ENCODE measurements at places on chromosomes 16 and 17.

- no peak for DNase-seq
Measured at GRCh38 chr16:79415983-79416640, 184.4 kb downstream of the MAF start.

GRCh38 chr16:11142951-11143350 lies 113.1 kb downstream of the SOCS1 start:
- DNase-seq = no peak

DNA sequence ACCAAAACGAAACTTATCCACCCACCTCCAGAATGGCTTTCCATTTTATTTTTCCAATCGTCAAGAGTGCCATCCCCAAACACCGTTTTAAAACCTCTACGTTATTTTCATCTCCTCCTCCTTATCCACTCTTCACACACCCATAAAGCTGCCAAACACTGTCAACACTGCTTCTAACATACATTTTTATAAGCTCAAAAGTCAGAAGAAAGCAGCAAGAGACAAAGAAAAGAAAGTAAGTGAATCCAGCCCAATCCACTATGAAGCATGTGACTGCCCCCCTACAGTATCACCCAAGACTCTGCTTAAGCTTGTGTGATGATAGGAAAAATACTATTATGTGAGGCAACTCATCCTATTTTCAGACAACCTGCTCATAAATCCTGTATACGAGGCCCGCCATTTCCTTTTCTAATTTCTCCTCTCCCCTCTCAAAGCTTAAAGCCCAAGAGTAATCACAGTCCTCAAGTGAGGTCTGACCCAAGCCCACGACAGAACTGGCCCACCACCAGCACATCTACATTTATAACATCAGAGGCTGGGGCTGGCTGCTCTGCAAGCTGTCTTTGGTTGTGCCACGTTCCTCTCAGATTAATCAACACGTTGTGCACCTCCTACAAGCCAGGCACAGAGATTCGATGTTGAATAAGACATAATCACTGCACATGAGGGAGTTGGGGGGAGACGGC lies 16.3 kb downstream of the USP31 start:
- DNase-seq = no peak

DNA sequence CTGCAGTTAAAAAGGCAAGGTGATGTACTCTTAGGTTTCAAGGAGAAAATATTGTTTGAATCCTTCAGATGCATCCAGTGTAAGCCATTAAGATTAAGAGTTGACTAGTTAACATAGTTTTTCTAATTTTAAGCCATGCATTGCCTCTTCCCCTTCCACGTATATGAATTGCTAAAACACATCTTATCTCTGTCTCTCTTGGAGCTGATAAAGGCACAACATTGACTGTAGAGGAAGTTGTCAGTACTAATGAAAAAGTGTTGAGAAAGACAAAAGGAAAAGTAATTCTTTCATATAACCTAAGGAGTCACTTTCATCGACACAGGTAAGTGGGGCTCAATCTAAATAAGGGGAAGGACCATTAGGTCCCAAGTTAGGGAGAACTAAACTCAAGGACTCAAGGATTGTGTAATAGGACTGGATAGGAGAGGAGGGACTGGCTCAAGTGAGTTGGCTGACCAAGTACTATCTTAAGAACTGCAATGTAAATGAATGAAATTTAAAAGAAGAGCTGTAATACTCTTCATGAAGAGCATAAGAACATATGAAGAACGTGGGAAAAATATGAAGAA lies 55.6 kb downstream of the GRB7 start:
- no peak for DNase-seq

DNA sequence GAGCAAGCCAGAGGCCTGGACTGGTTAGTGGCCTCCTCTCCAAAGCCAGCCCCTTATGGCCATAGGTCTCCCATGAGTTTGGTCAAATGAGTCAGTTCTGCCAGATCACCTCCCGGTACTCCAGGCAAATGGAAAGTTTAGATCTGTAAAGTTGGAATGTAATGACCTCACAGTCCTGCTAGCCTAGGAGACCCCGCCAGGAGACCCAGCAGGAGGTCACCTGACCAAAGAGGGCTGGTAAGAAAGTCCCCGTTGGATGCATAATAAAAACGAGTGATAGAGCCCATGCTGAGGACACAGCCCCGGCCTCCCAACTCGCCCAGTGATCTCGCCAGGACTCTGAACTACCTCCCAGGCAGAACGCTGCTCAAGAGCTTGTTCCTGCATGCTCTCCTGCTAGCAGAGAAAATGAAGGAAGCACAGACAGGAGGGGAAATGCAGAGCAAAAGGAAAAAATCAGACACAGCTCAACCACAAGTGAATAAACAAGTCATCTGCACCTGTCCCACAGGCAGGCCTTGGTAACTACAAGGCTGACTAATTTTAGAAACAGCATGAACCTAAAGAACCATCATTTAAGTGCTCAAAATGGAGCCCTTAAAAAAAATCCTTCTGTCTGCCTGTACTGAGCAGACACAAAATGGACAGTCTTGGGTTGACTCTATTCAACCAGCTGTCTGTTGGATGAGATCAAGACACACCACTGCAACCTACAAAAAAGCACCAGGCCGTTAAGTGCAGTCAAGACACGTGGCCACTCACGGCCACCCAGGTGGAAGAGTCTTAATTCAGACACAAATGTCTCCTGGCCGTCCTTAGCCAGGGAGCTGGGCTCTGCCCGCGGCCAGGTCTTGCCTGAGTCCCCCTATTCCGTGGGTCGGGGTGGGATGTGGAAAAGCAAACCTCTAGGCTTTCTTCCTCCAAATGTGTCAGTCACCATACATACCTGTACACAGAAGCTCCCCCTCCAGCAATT lies 9.2 kb downstream of the CDIP1 start:
- DNase-seq = no peak

DNA sequence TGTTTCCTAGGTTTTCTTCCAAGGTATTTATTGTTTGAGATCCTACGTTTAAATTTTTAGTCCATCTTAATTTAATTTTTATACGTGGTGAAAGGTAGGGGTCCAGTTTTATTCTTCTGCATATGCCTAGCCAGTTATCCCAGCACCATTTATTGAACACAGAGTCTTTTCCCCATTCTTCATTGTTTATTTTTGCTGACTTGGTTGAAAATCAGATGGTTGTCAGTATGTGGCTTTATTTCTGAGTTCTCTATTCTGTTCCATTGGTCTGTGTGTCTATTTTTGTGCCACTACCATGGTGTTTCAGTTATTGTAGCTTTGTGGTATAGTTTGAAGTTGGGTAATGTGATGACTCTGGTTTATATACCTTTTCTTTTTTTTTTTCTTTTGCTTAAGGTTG lies 753.0 kb upstream of the GOT2 start:
- DNase-seq = no peak

GRCh38 chr16:81467815-81468214 lies 23.2 kb downstream of the CMIP start:
- no peak for DNase-seq

GRCh38 chr17:56206351-56206750 lies 53.1 kb downstream of the ANKFN1 start:
- DNase-seq = no peak

DNA sequence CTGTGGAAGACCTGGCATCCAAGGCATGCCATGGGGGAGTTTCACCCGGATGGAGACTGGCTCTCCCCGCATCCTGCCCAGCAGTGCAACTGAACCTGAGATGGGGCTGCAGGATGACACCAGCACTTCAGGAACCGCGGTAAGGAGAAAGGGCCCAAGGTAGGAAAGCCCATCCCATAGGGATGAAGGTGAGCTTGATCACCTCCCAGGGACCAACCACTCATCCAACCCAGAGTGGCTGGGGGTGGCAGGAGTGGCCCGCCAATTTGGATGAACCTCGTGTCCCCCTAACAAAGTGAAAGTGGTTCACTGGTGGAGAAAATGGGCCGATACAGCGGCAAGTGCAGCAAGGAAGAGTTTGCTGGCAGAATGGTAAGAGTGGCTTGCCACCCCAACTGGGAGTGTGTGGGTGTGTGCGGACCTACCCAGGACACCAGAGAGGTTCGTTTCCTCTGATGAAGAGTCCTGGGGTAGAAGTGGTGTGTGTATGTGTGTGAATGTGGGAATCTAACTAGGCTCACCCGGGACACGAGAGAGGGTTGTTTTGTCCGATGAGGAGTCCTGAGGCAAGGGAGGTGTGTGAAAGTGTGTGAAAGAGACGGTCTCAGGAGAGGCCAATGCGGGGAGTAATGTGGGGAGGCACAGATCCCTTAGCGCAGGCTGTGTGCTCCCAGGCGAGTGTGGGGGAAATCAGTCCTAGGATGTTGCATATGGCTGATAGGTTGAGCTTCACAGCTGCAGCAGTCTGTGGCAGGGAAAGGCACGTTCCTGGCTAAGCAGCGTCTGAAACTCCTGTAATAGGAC lies 22.6 kb downstream of the ACSM1 start:
- DNase-seq = no peak

DNA sequence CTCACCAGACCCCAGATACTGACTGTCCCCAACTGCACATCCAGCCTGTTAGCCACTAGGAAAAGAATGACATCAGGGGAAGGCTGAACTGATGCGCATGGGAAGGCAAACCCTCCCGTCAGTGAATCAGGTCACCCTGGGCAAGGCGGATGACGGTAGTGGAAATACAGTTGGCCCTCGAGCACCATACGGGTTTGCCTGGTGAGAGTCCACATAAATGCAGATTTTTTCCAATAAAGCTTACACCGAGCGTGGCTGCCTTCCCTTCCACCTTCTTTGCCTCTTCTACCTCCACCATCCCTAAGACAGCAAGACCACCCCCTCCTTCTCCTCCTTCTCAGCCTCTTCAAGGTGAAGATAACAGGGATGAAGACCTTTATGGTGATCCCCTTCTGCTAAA lies 236.1 kb upstream of the TNRC6C start:
- DNase-seq = no peak

DNA sequence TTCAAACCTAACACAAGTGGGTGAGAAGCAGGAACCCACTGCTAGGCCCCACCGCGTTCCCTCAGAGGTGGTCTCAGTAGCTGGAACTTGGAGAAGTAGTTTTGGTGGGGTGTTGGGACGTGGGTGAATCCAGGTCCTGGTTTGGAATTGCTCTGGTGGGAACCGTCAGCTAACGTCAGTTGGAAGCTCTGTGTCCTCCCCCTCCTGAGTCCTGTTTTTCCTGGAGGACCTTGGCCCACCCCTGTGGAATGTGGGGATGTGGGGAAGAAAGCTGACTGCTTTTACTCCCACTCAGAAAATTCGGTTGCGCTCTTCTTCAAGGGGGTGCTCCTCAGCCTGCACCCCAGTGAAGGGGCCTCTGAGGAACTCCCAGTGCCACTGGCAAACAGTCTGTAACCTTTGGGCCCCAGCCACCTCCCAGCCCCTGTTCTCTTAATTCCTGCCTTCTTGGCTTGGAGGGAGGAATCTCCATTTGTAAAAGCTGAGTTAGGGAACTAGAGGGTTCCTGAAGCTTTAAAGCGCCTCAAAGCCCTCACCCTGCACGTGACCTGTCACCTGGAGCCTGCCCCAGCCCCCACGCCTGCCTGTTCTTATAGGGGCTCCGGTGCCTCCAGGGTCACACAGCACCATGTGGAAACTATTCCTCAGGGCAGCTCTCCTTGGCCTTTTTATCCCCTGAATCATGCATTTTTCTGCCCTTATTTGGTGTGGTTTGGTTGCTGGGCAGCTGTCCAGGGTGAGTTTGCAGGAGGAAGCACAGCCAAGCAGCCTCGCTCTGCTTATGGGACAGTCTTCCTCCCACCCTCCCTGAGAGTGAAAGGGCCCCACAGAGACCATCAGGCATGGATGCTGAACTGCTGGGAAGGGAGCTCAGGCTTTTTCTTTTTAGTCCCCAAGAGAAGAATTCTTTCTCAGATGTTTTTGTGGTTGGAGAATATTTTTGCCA lies 16.2 kb upstream of the NAGLU start:
- no peak for DNase-seq

DNA sequence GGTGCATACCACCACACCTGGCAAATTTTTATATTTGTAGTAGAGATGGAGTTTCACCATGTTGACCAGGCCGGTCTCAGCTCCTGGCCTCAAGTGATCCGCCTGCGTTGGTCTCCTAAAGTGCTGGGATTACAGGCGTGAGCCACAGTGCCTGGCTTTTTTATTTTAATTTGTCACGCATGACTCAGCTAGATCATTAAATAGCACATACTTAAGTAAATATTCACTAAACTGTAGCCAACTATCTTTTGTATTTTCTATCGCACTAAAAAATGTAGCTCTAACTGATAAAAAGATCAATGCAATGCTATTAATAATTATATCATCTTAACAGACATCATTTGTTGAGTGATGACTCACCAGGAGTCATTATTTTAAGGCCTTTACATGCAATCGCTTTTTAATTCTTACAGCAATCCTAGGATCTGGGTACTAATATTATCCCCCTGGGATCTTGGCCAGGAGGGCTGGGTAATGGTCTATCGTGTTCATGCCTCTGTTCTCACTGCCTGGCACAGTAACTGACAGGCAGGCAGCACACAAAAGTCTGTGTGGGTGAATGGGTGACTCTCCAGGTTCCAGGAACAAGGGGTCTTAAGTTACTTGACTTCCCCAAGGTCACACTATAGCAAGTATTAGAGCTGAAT lies 693.5 kb upstream of the EEF2KMT start:
- no peak for DNase-seq

- no peak for DNase-seq
Measured at GRCh38 chr16:60558936-60559335, 1477.3 kb downstream of the CDH8 start.

- DNase-seq = no peak
Measured at GRCh38 chr16:50151322-50151721, 1.8 kb upstream of the TENT4B start.

GRCh38 chr17:6654841-6655731 lies 3.5 kb downstream of the C17orf100 start:
- DNase-seq = peak; percentile 61

DNA sequence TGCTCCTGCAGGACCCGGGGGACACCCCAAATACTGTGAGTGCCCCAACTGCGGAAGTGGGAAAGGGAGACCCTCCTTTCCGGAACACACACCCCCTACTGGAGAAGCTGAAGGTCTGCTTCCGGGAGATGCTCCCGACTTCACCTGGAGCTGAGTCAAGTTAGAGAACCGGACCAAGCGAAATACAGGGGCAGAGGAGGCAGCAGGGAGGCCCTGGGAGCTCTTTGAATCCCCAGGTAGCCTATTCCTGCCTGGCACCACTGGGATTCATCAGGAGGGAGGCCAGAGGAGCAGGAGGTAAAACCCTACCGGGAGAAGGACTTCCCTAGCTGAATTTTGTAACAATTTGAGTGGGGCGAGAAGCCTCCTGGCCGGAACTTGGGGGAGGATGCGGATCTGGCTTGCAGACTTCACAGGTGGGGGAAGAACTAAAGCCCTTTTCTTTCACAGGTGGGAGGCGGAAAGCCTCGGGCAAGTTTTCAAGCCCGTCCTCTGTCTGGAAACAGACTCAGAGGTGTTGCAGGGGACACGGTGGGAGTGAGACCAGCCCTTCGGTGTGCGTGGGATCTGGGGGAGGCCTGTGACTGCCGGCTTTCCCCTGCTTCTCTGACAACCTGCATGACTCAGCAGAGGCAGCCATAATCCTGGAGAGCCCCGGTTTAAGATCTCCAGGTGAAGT lies 22.4 kb upstream of the TEKT1 start:
- no peak for DNase-seq
